ENCODE measurements at places on chromosomes 12 and 14.

DNA sequence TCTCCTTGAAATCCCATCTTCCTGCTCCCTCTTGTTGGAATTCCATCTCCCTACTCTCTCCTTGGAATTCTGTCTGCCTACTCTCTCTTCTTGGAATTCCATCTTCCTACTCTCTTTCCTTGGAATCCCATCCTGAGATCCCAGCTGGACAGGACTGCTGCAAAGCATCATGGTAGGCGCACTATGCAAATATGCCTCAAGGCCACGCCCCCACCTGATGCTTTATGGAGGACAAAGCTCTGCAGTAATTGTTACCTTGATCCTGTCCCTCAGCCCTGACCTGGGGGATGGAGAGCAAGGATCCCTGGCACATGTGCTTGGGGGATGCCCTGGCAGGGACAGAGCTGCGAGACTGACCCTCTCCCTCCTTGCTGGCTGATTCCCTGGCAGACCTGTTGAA, 185.6 kb downstream of the TBX5 start:
- no peak for ATAC-seq

DNA sequence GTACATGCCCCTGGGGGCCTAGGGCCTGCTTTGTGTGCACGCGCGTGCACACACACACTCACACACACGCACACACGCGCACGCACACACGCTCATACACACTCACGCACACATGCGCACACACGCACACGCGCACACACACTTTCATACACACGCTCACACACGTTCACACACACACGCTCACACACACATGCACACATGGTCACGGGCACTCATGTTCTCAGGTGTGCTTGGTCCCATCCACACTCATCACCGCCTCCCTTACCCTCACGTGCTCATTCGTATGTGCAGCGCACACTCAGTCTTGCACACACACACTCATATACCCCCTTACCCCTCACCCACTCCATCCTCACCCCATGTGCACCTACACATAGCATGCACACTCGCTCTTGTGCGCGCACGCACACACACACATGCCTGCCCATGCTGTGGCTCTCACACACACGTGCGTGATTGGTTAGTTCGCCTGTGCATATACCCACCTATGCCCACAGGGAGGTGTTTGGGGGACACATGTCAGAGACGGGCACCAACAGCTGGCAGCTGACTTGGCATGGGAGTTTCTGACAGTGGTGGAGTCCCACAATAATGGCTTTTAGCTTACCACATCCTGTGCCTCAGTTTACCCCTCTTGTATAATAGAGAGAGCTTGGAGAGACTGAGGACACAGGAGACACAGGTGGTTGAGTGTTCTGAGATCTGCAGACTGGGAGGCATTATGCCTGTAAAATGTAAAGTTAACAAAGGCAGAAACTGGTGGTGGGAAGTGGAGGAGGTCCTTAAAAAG, 28.7 kb downstream of the TSPAN9 start:
- ATAC-seq, result no peak

- ATAC-seq, result no peak
These were observed 22.8 kb upstream of the USP44 start for GRCh38 chr12:95573951-95574576.

DNA sequence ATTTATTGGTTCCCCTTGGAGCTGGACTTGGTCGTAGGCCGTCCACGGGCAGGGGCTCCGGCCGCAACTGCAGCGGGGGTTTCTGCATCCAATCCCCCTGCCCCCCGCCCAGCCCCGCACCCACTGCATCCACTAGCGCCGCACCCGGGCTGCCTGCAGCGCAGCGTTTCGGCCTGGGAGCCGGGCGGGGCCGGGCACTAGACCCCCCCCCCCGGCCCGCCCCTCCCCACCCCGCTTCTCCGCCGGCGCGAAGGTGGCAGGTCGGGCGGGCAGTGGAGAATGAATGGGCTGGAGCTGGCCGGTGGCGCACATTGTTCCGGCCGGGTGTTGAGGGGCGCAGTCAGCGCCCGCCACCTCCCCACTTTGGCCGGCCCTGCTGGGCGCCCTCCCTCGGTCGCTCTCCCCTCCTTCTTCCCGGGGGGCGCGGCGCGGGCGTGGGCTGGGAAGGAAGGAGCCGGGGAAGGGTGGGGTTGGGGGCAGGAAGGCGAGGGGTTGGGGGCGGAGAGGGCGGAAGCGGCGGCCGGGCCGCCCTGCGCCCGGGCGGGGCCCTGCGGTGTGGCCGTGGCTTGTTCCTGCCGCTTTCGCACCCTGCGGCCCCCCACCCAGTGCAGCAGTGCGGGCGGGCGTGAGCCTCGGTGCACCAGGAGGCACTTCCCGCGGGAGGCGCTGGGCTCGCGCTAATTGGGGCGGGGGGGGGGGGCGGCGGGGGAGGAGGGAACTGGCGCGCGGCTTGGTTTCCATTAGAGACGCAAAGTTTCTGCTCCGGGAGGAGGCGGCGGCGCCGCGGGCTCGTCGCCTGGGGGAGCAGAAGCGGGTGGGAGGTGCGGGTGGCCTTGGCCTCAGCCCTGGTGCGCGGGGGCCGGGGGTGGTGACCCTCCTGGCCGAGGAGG, 841 bp downstream of the CALM1 start:
- ATAC-seq, result peak; percentile 65

DNA sequence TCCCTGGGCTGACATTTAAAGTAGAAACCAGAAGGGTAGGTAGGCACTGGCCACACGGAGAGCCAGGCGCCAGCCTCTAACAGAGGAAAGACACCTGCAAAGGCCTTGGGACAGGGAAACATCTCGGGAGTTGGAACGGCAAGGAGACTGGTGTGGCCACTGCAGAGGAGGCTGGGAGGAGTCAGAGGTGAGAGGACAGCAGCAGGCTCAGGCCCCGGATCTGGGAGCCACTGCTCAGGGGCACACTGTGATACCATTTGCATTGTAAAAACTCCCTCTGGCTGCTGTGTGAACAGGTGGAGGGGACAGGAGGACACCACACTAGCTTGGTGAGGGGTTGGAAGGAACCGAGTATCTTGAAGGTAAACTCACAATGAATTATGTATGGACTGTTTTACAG, 2.7 kb downstream of the ANHX start:
- no peak for ATAC-seq

DNA sequence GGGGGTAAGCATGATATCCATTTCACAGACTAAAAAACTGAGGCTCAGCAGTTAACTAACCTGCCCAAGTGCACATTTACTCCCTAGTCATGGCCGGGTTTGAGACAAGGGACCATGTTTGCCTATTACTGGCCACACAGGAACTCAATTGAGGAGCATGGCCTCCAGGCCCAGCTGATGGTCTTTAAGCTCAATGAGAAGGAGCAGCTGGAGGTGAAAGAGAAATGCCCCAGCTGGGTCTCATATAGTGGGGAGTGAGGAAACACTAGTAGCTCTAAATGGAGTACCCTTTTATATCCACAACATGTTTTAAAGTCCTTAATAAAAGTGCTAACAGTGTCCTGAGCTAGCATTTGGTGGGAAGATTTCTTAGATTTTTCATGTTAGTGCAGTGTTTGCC, 1.6 kb downstream of the TDP1 start:
- ATAC-seq, result no peak

- no peak for ATAC-seq
These were observed 22.8 kb downstream of the HEBP1 start for GRCh38 chr12:12977231-12977630.

- ATAC-seq, result no peak
These were observed 150.4 kb upstream of the FAR2 start for GRCh38 chr12:28998662-28999120.

All from esophagus mucosa (tissue), 1 donor.